ENCODE measurements at places on chromosomes 3 and 15.
A peak's percentile ranks its signal among the peaks of the same experiment; 100 is the strongest.

- no peak for DNase-seq
Measured at GRCh38 chr15:85154061-85154460, 172.4 kb downstream of the PDE8A start.

DNA sequence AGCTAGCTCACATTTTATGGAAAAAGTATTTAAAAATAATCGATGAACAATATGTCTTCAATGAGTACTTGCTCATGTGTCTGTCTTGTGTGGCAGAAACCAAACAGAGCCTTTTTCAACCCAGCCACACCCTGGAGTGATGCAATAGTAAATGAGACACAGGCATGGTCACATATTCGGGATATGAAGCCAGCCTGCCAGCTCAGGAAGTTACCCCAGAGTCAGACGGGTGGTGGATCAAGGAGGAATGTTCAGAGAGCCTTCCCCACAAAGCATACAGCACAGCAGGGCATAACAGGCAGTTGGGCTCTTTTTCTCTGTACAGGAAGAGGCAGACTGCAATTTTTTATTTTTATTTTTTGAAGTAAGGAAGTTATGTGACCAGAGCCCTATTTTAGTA is 27.3 kb downstream of the LARP6 start:
- DNase-seq, result peak; percentile 72

GRCh38 chr3:130688015-130688688 is 58.5 kb downstream of the PIK3R4 start:
- DNase-seq, result no peak

GRCh38 chr3:449711-450110 is 253.1 kb downstream of the CHL1 start:
- no peak for DNase-seq

DNA sequence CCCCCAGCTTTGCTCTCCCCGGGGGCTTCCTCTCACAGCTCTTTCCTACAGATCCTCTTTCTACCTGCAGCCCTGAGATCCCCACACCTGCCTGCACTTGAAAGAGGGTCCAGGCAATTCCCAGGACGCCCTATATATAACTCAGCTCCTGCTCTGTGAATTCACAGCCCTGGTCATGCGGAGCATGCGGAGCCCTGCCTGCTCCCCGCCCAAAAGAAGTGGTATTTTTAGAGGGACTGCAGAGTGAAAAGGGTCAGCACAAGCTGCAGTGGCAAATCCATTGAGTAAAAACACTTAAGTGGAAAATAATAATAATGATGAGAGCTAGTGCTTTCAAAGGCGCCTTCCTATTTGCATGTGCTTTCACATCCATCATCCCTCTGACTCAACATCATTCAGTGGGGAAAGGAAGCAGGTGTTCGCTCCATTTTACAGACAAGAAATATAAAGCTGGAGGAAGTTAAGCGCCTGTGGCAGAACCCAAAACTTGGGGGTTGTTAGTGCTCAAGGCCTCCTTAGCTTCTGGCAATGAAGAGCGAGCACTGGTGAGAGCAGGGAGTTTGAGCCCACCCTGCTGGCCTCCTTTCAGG is 76.3 kb upstream of the LIPC start:
- DNase-seq, result no peak

DNA sequence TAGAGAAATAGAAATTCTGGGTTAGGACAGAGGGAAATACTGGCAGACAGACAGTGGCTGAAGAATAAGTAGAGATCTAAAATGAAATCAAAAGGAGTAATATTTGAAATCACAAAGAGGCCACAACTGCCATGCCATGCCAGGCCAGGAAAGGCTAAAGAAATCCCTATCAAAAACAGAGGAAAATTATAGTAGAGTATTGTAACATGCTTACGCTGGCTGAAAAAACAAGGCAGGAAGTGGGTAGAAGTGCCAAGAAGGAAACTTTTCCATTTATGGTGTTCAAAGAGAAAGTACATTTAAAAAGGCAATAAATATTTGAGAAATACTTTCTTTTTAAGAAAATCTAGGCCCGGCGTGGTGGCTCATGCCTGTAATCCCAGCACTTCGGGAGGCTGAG is 415.7 kb downstream of the PLCL2 start:
- no peak for DNase-seq

- DNase-seq, result no peak
Measured at GRCh38 chr3:146948186-146948585, 343.0 kb upstream of the PLSCR5 start.

GRCh38 chr3:191239407-191240031 is 40.5 kb downstream of the OSTN start:
- DNase-seq, result no peak

DNA sequence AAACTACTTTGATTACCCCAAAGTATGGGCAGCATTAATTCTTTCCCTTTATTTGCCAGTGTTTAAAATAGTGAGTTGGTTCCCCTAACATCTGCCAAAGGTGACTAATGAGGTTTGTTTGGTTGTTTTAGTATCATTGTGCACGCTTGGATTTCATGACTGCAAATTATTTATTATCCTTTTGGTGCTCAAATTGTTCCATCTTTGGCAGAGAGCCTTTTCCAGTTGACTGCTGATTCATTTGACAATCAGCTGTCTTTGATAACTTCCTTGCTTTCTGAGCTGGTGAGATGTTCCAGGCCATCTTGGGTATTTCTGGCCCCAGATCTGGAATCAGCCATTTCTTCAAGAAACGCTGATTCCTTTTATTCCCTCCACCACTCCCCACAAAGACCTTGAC is 8.9 kb downstream of the DLEC1 start:
- no peak for DNase-seq

GRCh38 chr3:73710340-73710739 is 85.6 kb upstream of the PDZRN3 start:
- DNase-seq, result no peak

GRCh38 chr3:59998058-59998457 is 948.2 kb upstream of the CFAP20DC start:
- no peak for DNase-seq

GRCh38 chr3:9077029-9077428 is 113.8 kb upstream of the RAD18 start:
- DNase-seq, result no peak

DNA sequence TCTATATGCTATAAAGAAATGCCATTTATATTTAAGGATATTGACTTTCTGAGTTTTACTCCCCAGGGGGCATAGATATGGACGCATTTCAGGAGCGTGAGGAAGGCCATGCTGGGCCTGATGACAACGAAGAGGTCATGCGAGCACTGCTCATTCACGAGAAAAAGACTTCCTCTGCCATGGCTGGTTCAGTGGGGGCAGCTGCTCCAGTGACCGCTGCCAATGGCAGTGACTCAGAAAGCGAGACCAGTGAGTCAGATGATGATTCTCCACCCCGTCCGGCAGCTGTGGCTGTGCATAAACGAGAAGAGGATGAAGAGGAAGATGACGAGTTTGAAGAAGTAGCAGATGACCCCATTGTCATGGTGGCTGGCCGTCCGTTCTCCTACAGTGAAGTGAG is 38.4 kb downstream of the GTF2E1 start:
- DNase-seq, result peak; percentile 93

GRCh38 chr3:14810801-14811661 is 7.7 kb upstream of the FGD5 start:
- no peak for DNase-seq

GRCh38 chr3:4174791-4175190 is 128.4 kb upstream of the SETMAR start:
- DNase-seq, result no peak

- no peak for DNase-seq
Measured at GRCh38 chr3:30199855-30200254, 406.5 kb upstream of the TGFBR2 start.

GRCh38 chr3:8624612-8625011 is 20.0 kb downstream of the SSUH2 start:
- DNase-seq, result no peak

DNA sequence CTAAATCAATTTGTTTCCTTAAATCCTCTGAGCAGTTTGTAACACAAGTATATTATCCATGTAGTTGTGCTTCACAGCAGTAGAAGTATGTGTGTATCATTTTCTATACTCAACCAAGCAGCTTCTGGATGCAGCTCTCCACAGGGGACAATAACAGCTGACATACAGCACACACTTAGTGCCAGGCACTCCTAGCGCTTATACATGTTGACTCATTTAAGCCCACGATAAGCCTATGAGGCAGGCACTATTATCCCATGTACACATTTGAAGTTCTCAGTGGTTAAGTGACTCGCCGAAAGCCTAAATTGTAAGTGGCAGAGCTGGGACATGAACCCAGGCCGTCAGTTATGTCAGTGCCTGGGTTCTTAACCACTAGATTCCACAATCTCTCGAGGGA is 20.3 kb upstream of the LPP start:
- DNase-seq, result no peak

DNA sequence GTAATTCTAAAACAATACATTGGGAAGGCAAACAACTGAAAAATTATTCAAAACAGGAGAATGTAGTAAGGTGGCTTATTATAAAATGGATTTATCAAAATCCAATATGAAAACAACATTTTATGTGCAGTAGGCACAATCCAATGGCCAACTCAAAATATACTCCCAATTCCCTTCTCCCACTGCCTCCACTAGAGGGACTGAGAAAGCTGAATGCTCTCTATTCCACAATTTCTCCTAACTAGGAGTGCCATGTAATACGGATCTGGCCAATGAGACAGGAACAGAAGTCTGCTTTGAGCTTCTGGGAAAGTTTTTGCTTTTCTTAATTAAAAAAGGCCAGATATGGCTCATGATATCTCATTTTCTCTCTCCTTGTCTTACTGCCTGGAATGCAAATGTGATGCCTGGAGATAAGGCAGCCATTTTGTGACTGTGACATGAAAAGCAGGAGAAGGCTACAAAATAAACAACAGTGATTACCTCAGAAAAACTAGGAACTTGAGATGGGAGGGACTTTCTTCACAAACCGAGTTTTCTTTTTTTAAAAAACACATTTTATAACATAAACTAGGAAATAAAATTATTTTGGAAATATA is 18.8 kb upstream of the VGLL4 start:
- DNase-seq, result peak; percentile 29

DNA sequence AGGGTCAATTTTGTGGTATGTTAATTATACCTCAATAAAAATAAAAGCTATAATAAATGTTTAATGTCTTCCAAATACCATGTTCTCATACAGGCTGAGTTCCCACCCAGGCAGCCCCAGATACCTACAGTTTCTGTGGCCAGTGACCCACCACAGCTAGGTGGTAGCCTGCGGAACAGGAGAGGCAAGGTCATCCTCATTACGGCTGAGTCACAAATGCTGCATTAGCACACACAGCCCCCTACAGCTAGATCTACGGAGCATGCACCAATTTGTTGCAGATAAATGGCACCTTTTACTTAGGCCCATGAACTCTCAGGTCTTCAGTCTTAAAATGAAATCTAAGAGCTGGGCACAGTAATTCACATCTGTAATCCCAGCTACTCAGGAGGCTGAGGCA is 5.1 kb downstream of the SPATA12 start:
- no peak for DNase-seq

- DNase-seq, result peak; percentile 87
Measured at GRCh38 chr3:20648294-20648693, 462.3 kb upstream of the SGO1 start.

DNA sequence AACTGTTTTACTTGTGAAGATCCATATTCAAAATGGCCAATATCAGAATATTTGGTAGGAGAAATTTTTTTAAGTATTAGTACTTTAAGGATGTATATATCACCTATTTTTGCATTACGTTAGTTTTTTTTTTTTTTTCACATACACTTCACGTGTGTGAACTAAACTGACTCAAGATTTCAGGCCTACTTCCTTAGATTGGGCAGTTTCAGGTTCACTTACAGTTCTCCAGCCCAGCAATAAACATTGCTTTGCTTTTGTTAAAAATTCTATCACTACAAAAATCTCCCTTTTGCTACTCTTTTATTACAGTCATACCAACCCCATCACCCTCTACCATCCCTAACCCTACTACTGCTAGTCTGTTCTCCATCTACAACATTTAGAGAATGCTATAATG is 183.6 kb downstream of the KCNH8 start:
- no peak for DNase-seq

GRCh38 chr15:92653836-92654539 is 1.6 kb downstream of the FAM174B start:
- DNase-seq, result no peak

DNA sequence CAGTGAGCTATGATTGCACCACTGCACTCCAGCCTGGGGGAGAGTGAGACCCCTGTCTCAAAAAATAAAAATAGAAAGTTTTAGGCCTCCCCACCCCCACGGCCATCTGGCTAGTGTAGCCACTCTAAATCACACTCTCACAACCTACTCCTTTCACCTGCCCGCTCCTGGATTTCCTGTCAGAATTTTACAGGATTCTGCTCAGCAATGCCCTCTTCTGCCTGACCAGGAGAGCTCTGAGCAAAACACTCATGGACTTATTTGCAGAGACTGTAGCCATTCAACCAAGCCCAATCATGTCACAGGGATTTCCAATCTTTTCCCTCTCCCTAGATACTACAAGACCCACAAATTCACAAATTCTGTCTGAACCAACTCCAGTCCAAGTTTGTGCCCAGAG is 242.6 kb upstream of the TPRG1 start:
- no peak for DNase-seq

DNA sequence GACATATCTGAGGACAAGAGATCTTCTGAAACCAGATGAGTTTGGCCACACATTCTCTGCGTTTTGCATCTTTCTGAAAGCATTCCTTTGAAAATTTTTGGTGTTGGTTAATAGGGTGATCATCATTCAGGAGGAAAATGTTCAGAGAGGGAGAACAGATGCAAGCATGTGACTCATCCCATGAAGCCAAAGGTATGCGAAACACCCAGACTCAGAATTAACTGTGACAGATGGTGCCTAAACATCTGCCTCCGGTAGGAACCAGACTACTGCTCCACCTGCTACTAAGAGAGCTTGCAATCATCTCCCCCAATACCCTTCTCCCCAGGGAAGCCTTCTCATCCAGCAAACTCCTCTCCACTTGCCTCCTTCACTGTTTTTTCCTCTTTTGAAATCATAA is 46.2 kb downstream of the TRIM69 start:
- DNase-seq, result no peak

- DNase-seq, result no peak
Measured at GRCh38 chr3:175434561-175434960, 575.4 kb downstream of the NAALADL2 start.

DNA sequence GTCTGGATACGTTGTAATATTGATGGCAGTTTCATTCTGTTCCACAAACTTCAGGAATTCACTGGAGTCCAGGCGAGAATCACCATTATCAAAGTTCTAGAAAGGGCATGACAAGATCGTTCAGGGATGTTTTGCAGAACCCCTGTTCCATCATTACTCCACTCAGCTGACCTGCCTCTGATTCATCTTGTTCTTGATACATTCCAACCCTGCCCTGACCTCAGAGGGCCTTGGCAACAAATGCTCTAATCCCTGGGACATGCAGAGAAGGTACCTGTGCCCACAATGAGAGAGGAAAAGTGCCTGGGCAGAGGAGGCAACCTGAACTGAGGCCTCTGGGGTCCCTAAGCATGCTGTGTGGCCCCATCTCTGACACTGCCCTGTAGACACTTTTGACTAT is 45.9 kb downstream of the FSTL1 start:
- DNase-seq, result no peak

DNA sequence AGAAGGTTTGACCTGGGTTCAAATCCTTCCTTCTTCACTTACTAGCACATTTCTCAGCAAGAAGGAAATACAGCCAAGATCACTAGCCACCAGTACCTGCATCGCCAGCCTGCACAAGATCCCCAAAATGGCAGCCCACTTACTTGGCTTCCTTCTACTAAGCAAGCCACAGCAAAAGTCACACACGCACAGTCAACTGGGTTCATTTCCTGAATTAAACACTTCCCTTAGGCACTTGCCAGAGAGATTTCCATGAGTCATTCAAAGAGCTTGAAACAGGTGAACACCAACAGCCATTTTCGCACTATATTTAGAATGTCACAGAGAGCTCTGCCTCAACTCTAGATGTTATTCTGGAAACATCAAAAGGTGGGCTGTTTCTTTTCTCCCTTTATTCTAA is 42.6 kb downstream of the MGLL start:
- DNase-seq, result peak; percentile 24

- DNase-seq, result peak; percentile 20
Measured at GRCh38 chr15:35720019-35720418, 174.1 kb upstream of the DPH6 start.

Data from HFFc6 (cell line).